ENCODE measurements at places on chromosomes 5 and 9.

- no peak for DNase-seq
Measured at GRCh38 chr5:95035891-95036685, 248.8 kb downstream of the MCTP1 start.

- no peak for DNase-seq
Measured at GRCh38 chr5:97750576-97750975, 567.5 kb upstream of the RIOK2 start.

DNA sequence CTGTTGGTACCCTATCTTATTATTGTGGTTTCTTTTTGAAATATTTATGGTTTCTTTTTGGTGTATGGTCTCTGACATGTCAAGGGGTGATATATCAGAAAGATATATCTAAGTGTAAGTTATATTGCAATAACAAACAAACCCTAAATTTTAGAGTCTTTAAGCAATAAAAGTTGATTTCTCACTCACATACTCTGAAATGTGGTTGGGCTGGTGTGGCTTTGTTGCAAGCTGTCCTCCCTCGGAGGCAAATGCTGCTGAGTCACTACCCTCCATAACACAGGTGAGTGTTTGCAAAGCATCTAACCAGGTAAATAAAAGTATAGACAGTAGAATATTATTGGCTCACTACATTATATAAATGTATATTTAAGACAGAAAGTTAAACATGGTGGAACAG lies 253.2 kb downstream of the CDH18 start:
- DNase-seq: no peak

GRCh38 chr5:78008356-78008967 lies 232.3 kb upstream of the TBCA start:
- peak; percentile 67 for DNase-seq

- DNase-seq: no peak
Measured at GRCh38 chr5:145637396-145637795, 197.7 kb downstream of the PRELID2 start.

GRCh38 chr5:164600274-164600673 lies 1094.9 kb downstream of the MAT2B start:
- no peak for DNase-seq

DNA sequence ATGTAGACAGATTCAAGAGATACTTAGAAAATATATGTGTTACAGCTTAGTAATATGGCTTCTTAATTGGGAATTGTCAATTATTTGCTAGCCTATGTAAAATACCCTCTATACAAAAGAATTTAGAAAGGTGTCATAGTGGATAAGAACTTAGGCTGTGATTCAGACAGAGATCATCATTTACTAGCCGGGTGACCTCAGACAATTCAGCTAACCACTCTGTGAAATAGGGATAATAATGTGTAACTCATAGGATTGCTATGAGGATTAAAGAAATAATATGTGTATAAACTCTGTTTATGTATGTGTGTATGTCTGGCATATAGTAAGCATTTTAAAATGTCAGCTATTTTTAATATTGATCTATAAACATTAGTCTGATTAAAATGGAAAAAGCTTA lies 5.9 kb upstream of the LARS1 start:
- DNase-seq: no peak

DNA sequence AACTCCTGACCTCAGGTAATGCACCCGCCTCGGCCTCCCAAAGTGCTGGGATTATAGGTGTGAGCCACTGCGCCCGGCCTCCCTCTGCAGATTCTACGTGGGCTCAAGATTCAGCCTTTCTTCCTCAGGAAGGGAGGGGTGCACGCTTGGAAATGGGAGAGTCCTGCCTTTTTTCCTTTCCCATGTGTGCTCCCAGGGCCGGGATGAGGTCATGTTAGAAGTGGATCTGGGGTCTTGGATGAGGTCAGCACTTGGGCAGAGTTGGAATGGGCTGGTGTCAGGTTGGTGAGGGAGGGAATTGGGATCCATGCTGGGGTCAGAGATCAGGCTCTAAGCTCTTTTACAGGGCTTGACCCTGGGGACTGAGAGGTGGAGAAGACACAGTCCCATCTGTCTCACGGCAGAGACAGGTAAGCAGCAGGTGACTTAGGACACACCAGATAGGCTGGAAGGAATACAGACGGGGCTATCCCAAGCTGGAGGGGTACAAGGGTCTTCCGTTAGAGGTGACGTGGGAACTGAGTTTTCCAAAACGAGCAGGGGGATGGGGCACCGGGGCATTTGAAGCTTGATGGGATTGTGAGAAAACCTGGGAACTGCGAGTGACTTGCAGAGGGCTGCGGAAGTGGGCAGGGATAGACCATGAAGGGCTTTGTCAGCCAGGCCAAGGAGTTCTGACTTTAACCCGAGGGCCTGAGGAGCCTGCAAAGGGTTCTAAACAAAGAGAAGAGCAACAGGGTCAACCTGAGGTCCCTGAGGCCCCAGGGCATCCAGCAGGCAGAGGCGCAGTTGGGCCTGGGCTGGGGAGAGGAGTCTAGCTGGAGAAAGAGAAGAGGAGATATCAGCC lies 1.8 kb upstream of the AQP7 start:
- DNase-seq: no peak

DNA sequence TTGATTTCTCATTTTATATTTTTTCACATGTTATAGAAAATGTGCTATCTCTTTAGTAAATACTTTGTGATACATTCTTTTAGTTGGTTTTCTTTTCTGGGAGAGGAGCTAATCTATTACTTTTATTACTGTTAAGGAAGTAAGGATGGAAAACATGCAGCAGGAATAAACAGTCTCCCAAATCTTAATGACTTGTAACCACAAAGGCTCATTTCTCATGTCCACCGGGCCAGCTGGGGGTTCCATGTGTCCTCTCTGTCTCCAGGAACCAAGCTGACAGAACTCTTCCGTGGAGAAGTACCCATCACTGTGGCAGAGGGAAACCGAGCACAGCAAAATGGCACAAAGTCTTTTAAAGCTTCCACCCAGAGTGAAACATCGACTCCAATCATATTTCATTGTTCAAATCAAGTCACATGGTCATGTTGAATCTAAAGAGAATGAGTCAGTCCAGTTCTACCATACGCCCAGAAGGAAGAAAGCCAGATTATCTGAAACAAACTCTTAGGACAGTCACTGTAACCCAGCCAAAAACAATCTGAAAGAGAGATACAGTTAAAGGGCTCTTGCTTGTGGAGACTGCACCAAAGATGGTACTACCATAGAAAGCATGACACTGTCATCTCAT lies 97.1 kb upstream of the CDH6 start:
- no peak for DNase-seq

DNA sequence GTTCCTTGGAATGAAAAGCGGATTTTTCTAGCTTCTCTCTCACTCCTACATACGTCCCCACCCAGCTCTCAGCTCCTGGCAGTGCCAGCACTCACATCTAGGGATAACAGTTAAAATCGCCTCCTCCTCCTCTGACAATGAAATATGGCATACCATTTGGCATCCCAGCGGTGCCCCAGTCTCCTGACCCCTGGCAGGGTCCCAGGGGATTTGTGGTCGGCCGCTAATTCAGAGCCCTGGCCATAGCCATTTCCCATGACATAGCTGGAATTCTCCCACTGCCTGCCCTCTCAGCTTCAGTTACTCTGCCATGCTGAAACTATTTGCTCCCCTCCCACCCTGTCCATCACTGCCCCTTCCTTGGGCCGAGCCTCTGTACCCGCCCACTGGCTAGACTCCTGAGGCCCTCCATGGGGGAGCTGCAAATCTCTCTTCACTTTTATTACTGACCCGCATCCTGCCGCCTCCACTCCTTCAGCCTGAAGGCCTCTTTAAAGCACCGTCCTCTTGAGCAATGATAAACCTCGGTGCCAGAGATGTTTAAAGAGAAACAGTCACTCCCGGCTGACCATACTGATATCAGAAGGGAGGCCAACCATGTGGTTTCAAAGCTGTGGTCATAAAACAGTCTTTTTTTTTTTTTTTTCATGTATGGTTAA lies 139.8 kb downstream of the SLIT3 start:
- DNase-seq: no peak

DNA sequence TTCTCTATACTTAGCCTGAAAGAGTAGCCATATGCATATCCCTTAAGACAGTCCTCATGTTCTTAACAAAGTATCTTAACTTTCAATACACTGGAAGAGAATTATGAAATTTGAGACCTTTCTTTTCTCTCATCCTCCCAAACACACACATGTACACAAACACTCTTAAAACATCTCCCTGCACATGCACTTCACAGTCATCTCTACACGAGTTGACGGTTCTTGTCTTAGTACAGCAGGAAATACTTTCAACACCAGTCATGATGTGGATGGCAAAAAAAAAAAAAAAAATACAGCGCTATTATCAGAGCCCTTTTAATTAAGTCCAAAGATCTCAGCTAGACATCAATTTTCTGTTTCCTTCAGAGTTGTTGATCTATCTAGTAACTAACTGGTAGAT lies 43.6 kb upstream of the PCSK1 start:
- no peak for DNase-seq

DNA sequence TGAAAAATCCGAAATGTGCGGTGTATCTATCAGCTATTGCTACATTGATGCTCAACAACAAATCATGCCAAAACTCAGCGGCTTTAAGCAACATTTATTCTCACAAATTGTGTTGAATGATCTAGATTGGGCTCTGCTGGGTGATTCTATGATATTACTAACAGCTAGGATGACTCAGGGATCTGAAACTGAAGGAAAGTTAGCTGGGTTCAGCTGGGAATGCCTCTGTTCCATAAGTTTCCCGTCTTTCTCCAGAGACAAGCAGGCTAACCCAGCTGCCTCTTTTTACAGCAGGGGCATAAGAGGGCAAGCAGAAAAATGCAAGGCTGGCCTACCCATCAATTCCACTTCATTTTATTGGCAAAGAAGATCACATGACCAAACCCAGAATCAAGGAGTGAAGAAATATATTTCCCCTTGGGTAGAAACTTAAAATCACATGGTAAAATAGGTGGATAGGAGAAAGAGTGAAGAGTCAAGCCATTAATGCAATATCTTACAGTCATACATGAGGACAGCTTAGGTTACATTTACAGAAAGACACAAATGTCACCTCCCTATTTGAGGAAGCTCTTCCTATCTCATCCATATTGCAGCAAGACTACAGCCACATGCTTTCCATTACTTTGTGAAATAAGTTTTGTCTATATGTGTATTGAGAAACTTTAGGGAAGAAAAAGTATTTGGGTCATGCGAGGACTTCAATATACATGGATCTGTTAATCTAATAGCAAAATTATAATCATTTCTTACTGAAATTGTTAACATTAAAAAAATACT lies 30.8 kb downstream of the IL7R start:
- no peak for DNase-seq

DNA sequence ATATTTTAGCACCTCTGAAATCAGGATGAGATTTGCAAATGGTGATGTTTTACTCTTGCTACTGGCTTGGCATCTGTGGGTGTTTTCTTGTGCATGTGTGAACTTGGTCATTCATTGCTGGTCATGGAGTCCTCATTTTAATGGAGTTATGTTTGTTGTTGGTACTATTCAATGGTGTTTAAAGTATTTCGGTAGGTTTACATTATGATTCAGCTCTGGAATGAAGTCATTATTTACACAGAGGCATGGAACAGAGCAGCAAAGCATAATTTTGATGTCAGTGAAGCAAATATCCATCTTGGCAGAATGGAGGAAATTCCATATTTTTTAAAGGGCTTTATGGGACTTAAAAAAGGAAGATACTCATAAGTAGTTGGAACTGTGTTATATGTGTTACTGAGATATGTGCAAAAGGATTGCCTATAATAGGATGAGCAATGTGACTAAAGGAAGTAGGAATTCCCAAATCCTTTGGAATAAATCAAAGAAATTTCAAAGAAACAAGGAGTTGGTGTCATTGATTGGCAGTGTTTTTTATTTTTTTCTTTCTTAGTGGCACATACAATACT lies 147.4 kb downstream of the ACTBL2 start:
- DNase-seq: no peak

- no peak for DNase-seq
Measured at GRCh38 chr9:21813575-21814473, 11.4 kb downstream of the MTAP start.

- no peak for DNase-seq
Measured at GRCh38 chr9:13131416-13131815, 148.1 kb downstream of the MPDZ start.

- no peak for DNase-seq
Measured at GRCh38 chr5:111626473-111627148, 114.3 kb upstream of the STARD4 start.

DNA sequence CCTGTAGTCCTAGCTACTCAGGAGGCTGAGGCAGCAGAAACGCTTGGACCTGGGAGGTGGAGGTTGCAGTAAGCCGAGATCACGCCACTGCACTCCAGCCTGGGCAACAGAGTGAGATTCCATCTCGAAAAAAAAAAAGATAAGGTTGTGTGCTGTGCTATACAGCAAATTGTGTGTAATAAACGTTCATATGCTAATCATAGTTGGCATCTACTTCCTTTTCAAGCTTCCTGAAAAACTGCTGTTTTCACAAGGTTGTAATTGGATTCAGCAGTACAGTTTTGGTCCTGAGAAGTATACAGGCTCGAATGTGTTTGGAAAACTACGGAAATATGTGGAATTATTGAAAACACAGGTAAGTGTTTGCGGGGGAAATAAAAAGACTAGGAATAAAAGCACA lies 25.5 kb downstream of the OTULINL start:
- DNase-seq: no peak

DNA sequence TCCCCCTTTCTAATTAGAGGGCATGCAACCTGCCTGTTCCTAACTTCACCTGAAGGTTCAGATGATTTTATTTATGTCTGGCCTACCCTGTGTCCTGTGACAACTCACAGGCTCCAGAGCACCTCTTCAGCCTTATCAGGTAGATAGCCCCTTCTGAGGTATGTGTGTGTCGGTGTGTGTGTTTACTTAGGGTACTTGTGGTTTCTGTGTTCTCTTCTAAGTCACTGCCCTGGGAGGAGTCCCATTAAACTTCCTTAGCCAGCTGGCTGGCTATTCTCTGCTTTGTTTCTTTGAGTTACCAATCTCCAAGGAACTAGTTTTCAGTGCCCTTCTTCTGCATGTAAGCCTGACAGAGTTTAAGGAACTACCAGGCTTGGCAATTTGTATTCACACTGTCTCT lies 74.9 kb downstream of the UNC13B start:
- no peak for DNase-seq

GRCh38 chr9:123438821-123439220 lies 82.8 kb downstream of the CRB2 start:
- DNase-seq: no peak

- no peak for DNase-seq
Measured at GRCh38 chr5:133599044-133599443, 13.3 kb downstream of the FSTL4 start.

- DNase-seq: peak; percentile 86
Measured at GRCh38 chr9:28320616-28321015, 747.3 kb upstream of the C9orf72 start.

- no peak for DNase-seq
Measured at GRCh38 chr5:153088538-153088937, 401.9 kb upstream of the GRIA1 start.

- no peak for DNase-seq
Measured at GRCh38 chr5:98942847-98943246, 14.0 kb upstream of the CHD1 start.

DNA sequence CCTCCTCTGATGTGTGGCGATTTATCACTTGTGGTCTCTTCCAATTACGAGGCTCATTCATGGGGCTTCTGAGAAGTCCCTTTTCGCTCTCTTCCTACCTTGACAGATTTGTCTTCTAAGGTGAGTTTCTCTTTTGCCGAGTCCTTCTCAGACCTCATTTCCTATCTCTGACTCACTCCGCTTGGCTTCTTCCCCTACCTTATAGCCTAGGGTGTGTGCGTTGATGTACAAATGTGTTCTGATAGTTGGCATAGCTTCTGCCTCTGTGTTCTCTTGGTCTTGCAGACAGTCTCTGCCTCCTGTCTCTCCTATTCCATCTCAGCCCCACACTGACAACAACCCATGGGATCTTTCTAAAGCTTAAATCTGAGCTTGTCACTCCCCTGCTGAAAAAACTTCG lies 56.9 kb upstream of the SHB start:
- no peak for DNase-seq

- no peak for DNase-seq
Measured at GRCh38 chr9:90843525-90843924, 41.9 kb downstream of the SYK start.
